Bone marrow (tissue), 2 donors: ENCODE measurements at places on chromosomes 7 and 10.

DNA sequence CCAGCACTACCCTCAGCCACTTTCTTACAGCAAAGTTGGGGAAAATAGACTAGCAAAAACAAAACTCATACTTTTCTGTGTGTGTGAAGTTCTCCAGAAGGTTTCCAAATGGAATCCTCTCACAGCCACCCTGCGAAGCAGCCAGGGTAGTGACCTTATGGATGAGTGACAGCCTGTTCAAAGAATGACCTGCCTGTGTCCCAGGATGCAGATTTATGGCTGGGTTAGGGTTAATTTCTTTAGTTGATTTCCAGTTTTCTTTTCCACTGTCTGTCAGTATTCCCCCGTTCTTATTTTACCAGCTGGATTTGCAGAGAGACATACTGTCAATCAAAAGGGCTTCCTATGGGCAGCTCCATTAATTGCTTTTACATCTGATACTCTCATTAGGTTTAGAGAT, 2.4 kb upstream of the SEMA4G start:
- DNase-seq, result no peak

GRCh38 chr10:84200537-84201243, 6.4 kb downstream of the CDHR1 start:
- no peak for DNase-seq

GRCh38 chr7:140646931-140647647, 6.5 kb upstream of the DENND2A start:
- DNase-seq, result no peak

DNA sequence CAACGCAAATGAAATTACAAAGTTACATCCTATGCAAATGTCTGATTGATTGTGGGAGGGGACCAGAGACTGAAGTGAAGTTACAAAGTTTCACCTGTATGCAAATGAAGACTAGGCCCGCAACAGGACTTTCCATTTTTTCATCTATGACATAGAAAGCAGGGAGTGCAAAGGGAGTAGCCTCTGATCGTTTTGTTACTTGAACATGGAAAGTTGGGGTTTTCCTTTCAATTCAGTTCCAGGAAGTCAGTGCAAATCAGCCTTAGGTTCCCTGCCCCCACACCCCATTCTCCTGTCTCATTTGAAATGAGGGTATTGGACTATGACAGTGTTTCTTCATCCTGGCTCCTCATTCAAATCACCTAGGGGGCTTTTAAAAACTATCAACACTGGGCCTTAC, 96.9 kb upstream of the HABP2 start:
- DNase-seq, result no peak

- DNase-seq, result no peak
Measured at GRCh38 chr10:128881086-128881485, 586.0 kb upstream of the MGMT start.

DNA sequence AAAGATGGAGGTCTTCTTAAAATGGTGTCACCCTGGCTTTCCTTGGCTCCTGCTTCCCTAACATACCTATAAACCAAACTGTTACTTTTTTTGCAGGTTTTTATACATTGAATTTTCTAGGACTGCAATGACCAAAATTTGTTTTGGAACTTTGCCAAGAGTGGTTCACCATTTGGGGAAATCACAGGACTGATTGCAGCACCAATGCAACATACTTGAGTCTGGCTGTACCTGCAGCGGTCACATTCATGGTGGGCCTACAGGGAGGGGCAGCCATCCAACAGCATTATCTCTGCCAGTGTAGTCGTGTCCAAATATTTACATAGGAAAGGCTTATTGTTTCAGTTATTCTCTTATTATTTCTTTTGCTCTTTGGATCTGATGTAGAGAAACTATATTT, 69.0 kb downstream of the HACD1 start:
- no peak for DNase-seq

DNA sequence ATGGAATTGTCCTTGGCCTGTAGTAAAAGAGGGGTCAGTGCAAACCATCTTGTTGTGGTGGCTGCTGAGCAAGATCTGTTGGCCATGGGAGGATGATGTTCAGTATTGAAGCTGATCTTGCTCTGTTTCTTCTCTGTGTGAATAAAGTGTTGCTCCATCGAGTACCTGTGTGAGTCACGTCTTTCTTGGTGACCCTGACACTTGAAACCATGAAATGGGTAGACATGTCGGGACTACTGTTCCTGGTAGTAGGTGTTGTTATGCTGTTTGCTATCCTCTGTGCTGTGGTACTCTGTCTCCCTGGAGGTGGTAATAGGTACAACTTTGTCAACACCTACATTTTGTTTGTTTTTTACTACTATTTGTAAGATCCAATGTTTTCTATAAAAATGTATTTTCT, 330.6 kb downstream of the MDFIC start:
- no peak for DNase-seq

DNA sequence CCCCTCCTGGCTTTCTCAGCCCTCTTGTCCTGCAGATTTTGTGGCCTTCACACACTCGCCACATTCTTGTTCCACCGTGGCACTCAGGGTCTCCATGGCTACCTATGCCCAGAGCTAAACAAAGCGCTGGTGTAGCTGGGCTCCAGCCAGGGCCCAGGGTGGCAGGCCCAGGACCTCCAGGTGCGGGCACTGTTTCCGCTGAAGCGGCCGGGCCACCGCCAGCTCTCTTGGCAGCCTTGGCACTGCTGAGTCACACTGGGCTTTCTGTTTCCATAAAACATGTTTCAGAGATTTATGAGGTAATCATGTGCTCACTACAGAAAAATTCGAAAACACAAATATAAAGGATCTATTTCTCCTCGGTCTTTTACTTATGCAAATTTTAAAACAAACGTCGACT, 51.3 kb downstream of the AOC1 start:
- peak; percentile 34 for DNase-seq

- DNase-seq, result no peak
Measured at GRCh38 chr7:22787951-22788350, 34.7 kb downstream of the TOMM7 start.

DNA sequence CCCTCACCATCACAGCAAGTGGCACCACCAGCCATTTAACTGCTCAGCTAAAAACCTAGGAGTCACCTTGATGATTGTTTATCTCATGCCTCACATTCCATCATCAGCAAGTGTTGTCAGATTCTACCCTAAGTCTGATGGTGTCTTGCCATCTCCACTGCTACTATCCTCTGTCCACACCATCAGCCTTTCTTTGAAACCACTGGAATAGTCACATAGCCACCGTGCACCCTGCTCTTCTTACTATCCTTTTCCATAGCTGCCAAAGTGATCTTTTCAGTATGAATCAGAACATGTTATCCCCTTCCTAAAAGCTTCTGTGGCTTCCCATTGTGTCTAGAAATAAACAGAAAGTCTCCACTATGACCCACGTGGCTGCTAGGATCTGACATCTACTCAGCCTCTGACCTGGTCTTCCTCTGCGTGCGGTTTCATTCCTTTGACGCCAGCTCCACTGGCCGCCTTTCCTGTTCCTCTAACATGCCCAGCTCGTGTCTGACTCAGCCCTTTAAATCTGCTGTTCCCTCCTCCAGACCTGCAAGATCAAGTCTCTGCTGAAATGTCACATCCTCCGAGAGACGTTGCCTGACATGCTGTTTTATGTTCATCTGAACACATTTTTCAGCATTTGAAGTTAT, 16.5 kb upstream of the CHN2 start:
- peak; percentile 15 for DNase-seq

DNA sequence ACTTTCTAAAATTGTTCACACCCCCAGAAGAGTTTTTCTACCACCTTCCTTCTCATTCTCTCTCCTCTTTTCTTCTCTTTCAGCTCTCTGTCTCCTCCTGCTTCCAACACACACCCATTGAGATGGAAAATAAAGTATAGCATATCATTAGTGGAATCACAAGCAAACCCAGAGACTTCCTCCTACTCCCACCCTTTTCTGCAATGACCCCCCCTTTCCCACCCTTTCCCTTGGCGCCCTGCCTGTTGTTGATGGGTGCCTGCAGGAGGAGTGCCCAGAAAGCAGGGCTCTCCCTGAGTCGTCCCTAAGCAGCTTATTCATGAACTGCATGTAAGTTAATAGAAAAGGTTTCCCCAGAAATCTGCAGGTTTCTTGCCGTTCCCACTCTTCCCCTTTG, 300.0 kb downstream of the PLXNA4 start:
- no peak for DNase-seq

DNA sequence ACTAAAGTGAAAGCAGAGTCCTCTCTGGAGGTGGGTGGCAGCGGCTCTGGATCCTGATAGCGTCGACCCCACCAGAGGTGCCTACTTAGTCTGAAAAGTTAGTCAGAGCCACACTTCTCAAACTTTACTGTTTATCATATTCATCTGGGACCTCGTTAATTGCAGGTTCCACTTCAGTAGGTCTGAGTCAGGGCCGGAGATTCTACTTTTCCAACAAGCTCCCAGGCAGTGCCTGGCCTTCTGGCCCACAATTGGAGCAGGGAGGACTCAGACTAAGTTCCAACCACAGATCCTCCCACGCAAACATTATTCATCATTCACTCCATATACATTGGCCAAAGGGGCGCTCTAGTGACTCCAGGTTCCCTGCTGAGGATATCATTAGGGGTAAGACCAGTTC, 78.1 kb downstream of the VSTM4 start:
- no peak for DNase-seq

GRCh38 chr7:19327018-19327417, 181.8 kb upstream of the FERD3L start:
- no peak for DNase-seq

GRCh38 chr10:33573606-33574005, 239.1 kb upstream of the NRP1 start:
- DNase-seq, result no peak

GRCh38 chr7:157004521-157005455, 5.7 kb downstream of the MNX1 start:
- DNase-seq, result no peak

DNA sequence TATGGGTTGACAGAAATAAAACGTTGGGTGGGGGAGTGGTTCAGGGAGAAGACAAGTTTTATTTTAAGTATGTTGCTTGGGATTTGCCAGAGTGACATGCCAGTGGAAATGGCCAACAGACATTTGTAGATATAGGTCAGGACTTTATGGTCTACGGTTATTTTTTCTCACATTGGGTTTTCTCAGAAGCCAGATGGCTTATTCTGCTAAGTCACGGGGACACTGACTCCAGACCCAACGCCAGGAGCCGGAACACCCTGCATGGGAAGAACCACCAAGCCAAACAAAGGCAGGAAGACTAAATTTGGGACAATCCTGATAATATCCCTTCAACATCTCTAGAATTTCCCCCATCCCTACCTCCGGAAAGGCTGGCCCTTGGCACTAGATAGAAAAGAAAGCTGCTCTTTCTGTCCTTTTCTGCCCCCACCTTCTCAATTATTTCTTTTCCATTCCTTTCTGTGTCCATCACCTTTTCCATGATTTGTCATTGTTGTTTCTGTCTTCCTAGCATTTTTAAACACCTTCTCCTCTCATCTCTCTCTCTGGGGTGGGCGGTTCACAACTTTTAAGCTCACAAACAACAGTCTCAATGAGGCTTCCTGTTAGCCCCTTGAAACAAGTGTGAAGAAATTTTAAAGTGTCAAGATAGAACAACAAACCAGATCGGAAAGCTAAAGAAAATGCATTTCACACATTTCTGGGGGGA, 44.7 kb downstream of the TBXAS1 start:
- DNase-seq, result no peak

DNA sequence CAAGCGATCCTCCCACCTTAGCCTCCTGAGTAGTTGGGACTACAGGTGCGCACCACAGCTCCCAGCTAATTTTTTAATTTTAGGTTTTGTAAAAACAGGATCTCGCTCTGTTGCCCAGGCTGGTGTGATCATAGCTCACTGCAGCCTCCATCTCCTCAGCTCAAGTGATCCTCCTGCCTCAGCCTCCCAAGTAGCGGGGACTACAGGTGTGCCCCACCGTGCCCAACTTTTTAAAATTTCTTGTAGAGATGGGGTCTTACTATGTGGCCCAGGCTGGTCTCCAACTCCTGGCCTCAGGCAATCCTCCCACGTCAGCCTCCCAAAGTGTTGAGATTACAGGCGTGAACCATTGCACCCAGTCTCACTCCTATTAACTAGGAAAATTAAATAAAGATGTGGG, 7.5 kb downstream of the TMEM225B start:
- no peak for DNase-seq

DNA sequence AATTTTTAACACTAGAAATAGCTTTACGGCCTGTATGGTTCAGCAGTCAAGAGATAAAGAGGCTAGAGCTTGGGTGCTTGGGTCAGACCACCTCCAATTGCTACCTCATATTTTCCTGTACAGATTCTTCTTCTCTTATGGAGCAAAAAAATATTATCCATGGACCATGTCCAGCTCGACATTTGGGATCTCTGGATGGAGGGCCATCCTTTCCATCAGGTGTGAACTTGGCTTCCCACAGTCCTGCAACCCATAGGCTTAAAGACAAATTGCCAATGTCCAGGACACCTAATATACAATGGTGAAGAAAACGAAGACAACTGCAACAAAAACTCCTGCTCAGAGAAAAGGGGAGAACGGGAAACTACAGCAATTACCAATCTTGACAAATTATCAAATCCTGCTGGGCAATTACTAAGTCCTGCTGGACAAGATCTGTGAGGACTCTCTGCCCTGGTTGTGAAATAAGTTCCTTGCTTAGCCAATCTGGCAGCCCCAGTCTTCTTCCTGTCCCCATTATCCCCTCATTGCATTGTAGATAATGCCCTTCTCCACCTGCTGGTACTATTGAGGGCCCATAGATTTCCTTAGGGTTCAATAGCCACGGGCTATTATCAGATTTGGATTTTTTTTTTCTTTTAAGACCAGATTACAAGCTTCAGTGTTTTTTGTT, 42.0 kb upstream of the BRAF start:
- no peak for DNase-seq

DNA sequence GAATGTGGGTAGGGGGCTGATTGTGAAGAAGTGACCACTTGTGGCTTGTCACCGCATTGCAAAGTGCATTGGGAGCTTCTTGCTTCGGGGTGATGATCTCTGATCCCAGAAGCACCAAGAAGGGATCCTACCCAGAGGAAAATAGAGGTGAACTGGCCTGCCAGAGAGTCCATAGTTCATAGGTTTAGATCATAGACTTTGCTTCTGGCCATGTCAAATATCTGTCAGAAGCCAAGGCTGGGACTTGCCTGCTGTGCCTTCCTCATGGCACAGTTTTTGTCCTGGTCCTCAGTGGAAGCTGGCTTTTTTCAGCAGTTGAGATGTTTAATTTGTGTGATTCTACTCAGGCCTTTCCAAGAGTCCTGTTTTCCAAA, 1.1 kb downstream of the ZSWIM8 start:
- no peak for DNase-seq

DNA sequence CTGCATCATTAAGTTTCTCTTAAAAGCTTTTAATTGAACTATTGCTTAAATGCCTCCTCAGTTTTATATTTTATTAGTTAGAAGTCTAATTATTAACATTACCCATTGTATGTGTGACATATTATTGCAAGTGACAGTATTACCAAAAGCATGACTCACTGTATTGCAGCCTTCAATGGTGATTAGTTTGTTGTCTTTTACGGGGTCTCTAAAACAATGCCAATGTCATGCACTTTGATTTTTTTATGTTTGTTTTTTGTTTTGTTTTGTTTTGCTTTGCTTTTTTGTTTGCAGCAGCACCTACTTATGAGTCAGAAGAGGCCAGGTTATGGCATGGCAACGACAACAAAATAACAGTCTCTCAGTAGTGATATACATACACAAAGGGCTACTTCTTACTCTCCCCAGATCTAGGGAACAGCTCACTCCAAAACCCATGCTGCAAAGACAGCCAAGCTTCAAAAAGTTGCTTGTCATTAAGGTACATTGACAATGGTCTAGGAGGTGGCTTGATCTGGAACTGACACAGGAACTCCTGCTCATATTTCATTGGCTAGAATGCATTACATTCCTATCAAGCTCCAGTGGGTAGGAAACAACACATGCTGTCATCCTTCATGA, 293.7 kb upstream of the POM121L12 start:
- no peak for DNase-seq

GRCh38 chr10:85659331-85659730, 707.3 kb downstream of the GRID1 start:
- DNase-seq, result no peak
